ENCODE measurements at places on chromosomes 3 and 15.

DNA sequence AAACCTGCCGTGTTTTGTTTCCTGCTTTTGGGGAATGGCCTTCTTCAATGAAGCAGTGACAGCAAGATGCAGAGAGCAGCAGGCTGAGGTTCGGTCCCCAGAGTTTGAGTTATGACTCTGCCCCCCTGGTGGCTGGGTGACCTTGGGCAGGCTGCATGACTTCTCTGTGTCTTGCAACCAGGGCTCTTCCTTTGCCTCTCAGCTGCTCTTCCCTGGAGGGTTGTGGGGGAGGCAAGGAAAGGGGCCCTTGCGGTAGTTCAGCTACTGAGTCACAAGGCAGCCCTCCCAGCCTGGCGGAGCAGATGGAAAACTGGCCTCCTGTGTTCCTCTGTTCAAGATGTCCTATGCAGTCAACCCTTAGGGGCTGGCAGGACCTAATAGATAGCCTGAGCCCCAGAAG, 17.1 kb downstream of the CTXND1 start:
- DNase-seq, result peak; percentile 16

DNA sequence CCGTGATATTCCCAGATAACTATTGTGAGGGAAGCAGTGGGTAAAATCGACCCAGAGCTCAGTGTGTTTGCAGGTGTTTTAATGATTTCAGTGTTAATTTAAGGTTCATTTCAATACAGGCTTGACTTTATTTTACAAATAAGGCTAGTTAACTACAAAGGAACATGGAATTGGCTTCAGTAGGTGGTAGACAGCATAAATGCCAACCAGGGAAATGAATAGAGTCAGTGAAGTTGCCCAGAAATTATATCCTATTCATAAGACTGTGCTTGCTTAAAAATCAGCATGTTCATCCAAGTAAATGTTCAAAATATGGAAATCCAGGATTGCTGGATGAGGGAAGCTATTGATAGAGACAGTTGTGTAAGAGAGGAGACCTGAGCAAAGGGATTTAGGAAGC, 66.1 kb downstream of the LARS2 start:
- DNase-seq, result no peak

DNA sequence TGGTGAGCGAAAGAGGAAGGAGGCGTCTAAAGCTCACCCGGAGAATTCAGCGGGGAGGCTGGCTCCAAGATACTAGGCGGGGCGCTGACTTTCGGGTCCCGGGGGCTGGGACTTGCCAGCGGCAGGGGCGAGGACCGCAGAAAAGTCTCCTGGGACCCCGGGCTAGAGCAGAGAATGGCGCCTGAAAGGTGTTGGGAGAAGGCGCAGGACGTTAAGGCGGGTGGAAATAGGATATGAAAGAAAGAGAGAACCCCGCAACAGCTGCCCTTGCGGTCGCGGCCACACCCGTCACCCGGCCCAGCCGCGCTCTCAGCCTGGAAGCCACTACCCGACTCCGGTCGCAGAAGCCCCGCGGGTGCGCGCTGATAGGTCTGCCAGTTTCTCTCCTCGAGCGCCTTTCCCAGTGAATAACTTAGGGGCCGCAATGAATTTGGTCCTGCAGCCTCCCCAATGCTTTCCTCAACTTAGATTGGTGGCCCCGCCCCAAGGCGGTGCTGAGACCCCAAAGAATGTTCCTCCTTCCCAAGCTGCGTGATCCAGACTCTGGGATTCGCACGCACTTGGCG, 604 bp downstream of the LTK start:
- DNase-seq, result peak; percentile 42

- no peak for DNase-seq
Measured at GRCh38 chr15:44148580-44148979, 46.5 kb downstream of the FRMD5 start.

DNA sequence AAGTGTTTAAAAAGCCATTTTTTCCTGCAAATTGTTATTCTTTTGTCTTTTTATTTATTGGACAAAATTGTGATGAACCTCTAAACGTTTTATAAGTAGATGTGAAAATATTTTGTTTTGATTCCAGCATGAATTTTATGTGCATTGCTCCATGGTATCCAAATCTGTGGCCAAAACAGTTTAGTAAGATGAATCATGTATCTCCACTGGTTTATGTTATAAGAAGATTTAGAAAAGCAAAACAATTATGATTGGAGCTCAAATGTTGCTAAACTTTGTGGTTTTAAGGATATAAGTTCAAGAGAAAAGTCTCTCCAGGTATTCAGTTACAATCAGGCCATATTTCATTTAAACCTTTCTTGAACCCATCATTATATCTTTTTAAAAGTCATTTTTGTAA, 80.9 kb downstream of the NECTIN3 start:
- DNase-seq, result no peak

DNA sequence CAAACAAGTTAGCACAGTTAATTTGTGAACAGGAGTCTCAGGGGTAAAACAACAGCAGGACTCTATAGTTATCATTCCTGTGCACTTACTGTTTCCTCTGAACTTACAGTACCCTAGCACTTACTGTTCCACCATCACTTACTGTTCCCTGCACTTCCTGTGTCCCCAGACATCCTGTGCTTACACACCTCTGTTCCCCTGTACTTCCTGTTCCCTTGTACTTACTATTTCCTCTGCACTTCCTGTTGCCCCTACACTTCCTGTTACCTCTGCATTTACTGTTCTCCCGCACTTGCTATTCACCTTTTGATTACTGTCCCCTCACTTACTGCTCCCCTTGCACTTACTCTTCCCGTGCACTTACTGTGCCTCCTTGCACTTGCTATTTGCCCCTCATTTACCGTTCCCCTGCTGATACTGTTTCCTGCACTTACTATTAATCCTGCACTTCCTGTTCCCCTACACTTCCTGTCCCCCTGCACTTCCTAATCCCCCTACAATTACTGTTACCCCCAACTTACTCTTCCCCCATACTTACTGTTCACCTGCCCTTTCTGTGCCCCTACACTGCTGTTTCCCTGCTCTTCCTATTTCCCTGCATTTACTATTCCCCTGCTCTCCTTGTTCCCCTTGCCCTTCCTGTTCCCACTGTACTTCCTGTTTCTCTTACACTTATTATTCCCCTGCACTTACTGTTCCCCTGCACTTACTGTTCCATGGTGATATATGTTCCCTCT, 30.3 kb downstream of the TPRA1 start:
- DNase-seq, result no peak

DNA sequence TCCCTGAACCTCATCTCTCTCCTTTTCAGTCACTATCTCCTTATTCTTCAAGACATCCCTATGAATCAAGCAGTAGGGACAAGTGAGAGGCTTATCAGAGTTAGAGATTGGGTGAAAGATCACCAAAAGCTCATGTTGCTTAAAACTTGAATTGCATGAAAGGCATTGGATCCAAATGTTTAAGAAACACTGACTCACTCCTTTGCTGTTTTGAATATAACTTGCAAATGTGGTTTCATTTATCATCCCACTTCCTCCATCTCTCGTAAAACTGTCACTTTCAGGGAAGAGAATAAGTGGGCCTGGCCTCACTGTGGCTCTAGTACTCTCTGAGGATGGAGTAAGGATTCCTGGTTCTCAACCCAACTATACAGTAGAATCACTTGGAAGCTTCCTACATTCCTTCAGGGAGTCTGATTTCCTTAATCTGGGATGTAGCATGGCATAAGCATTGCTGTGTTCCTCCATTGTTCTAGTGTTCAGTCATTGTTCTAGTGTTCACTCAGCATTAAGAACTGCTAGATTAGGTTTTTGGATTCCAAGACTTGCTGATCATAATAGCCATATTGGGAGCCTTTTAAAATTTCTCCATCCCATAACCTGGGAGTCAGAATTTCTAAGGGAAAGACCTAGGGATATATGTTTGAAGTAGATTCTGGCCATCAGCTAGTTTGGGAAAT, 171.8 kb downstream of the TMEM108 start:
- DNase-seq, result no peak

DNA sequence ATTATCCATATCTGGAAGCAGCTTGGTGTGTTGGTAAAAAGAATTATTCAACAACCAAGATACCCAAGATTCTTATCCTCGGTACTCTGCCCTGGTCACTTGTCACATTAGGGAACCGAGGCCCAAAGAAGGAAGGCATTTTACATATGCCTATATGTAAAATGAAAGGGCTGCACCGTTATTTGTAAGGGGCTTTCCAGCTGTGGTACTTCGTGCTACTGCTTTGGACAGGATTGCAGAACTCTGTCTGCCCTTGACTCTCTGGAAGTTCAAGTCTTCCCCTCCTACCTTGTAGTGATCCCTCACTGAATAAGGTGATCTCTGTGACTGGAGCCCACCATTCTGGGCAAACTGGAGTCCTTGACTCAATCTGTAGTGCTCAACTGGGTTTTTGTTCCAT, 198.9 kb upstream of the TOPAZ1 start:
- DNase-seq, result no peak

DNA sequence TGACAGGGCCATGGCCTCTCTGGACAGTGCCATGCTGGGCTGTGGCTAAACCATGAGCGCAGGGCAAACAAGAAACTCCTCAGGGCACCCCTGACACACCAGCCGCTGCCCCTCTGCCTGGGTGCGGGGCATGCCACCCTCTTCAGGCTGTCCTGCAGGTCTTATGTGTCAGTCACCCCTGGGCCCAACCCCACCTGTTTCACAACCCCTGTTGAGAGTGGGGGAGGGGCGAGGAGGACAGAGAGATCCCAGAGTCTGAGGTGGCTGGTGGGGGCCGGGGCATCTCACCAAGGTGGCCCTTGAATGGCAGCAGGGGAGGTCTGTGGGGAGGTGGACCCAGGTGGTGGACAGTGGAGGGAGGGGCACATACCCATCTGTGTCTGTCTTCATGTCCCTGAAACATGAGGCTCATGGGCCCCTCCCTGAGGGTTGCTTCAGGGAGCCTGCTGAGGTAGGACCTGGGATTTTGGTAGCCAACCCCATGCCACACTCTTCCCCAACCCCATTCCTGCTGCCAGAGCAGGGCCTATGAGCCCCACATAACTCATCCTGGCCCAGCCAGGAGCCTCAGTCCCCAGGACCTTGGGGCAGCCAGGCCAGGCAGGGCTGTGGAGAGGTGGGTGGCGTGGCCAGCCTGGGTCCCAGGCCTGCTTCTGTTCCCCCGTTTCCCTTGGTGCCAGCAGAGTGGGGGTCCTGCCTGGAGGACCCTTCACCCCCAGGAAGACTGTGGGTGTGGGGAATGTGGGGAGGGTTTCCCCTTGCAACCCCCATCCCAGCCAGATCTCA, 1.7 kb upstream of the STAB1 start:
- DNase-seq, result no peak

GRCh38 chr15:101496198-101496986, 6.9 kb upstream of the PCSK6 start:
- DNase-seq, result no peak

Measured in memory B cell (primary cell).